ELR (cell line): ENCODE measurements at places on chromosomes 4 and X.

DNA sequence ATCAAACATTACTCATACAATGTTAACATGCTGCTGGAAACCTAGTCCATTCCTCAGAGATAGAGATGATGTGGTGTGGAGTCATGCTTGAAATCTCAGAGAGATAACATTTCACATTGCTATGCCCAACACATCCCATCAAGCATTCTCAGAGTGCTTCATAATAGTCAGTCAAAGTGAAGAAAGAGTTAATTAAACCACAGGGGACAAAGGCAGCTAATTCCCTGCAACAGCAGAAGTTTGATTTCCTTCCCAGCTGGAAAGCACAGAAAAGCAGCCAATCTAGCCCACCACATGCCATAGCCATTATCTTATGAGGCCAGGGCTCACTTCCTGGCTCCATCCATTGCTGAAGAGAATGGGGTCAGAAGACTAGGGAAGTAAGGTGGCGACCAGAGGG lies 8.9 kb downstream of the KDR start:
- DNase-seq, result no peak

- DNase-seq, result no peak
These were observed 119.0 kb upstream of the WDR17 start for GRCh38 chr4:175946472-175947116.

GRCh38 chrX:63434665-63435064 lies 83.5 kb upstream of the SPIN4 start:
- peak; percentile 19 for DNase-seq

DNA sequence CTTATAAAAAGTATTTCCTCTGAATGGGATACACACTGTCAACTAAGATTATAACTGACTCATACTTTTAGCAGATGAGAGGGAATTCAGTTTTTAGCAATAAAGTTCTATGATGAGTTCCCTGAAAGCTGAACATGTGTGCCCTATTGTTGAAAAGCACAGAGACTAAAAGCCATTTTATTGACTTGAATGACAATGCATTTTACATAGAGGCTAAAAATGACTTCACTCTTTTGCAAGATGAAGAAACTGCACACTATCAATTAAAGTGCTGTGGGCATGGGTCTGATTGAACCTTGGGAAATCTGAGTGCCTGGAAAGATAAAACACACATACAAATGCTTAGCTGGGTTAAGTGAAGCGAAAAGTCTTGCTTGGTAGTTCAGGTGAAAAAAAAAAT lies 633.4 kb downstream of the PDHA2 start:
- DNase-seq, result no peak

DNA sequence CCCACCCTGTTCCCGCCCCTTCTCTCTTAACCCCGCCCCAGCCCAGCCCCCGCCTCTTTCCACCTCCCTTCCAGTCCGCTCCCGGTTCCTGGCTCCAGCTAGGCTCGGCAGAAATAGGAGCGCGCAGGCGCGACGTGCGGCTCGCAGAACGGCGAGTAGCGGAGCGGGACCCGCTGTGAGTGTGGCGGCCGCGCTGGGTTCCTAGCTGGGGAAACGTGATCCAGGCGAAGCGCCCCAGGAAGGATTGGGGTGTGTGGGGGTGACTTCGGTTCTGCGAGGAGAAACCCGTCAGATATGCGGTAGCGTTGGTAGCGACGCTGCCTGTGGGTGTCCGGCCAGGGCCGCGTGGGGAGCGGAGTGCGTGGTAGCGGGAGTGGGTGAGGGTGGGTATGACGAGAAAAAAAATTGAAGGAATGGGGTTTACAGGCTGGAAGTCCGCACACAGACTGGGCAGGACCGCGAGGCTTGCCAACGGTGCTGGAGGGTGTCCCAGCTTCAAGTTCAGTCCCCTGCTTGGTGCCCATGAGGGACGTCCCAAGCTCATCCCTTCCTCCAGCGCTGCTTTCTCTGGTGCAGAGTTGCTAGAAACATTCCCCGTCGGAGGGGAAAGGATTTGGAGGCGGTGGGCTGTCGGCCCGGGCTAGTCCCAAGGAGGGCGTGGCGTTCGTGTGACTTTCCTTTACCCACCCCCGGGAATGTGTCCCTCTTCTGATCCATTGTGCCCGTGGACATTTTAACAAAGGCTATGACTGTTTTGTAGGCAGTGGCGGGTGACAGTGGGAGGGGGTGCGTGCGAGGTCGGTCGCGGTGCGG lies at the start of gene PRRG1:
Gene PRRG1 (plus strand): TSS at position 144 of the 813 bp plus-strand sequence. CDS start 56,886 bp downstream, outside the sequence.
- DNase-seq, result peak; percentile 84
